CD4-positive, alpha-beta T cell (primary cell): ENCODE measurements at places on chromosomes 5 and 9.

GRCh38 chr5:74064225-74064624, 438.2 kb downstream of the ARHGEF28 start:
- no peaks in the 10 kb centered on the region for H3K27me3 ChIP-seq
- H3K27ac ChIP-seq = no peak overlapping the region
- H3K36me3 ChIP-seq = no peaks in the 10 kb centered on the region
- no peak for DNase-seq

DNA sequence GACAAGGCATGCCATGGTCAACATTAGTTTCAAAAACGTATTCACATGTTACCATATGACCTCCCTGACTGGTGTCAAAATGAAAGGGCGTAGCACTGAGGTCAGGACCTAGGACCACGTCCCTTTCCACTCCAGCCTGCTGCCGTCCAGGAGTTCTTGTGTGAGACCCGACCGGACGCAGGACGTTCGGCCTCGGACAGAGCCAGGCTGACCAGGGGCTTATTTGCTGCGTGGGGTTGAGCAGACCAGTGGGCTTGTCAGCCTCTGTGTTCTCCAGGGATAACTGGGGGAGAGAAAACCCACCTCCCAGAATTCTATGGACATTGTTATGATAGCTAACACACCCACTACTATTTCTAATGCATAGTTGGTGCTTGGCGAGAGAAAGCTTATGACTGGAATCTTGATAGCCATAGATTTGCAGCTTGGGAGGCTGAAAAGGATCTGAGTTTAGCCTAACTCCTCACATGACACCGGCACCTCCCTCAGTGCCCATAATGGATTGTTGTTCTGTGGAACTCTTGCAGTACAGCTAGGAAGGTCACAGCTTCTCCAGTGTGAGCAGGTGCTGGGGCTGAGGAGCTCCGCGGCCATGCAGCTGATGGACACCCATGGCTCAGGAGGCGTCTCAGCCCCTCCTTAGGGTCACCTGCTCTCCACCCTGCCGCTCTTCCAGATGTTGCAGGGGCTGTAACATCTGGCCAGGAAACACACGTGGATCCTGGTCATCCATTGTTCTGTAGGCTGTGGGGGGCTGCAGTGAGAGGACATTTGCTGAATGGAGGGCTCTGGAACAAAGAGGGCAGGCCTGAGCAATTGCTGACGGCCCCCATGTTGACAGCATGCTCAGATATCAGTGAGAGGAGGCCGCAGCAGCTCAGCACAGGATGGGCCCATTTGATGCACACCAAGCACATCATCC, 368.4 kb downstream of the IRX2 start:
- no peak for DNase-seq
- no peaks in the 10 kb centered on the region for H3K27me3 ChIP-seq
- no peak overlapping the region for H3K4me3 ChIP-seq
- H3K36me3 ChIP-seq = no peaks in the 10 kb centered on the region

DNA sequence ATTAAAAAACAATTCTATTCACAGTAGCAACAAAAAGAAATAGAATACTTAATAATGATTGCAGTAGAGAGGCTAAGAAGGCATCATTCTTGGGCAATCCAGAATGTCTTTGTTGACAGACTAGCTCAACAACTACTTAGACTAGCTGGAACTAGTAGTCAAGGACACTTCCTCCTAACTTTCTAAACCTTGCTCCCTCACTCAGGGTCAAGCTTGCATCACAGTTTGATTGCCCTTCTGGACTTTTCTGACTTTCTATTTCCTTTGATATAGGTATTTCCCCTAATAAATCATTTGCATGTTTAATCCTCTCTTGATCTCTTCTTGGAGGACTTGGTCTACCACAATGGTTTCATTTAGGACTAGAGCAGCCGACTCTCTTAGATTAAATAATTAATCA, 1107.9 kb downstream of the PTPRD start:
- DNase-seq = no peak
- H3K36me3 ChIP-seq = no peaks in the 10 kb centered on the region
- H3K4me1 ChIP-seq = no peaks in the 10 kb centered on the region
- no peaks in the 10 kb centered on the region for H3K27me3 ChIP-seq
- no peak overlapping the region for H3K27ac ChIP-seq

DNA sequence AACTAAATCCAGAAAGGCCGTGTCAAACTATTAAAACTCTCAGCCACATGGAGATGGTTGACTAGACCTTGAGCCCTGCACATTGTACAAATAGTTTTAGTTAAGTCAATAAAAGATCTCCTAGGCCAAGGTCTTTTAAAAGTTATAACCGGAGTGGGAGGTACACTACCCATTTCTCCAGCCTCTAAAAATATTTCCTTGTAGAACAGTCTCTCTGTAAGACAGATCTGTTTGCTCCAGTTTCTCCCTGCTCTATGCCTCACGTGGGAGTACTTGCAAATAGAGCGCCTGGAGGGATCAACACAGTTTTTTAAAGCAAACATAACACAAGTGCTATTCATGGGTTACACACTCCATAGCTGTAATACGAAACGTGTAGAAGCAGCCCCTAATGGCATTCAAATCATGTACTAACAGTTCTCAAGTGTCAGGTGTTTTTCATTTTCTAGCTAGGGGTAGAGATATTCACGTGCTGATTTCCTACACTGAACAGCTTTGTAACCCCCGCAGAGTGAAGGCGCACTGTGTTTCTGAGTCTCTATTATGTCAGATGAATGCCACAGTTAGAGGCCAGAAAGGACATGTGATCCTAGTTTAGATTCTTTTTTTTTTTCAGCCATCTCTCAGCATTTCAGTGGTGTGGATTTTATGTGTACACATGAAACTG, 703.4 kb upstream of the GRAMD2B start:
- H3K36me3 ChIP-seq = no peaks in the 10 kb centered on the region
- no peak overlapping the region for H3K4me3 ChIP-seq
- no peak for DNase-seq
- no peak overlapping the region for H3K27ac ChIP-seq
- H3K4me1 ChIP-seq = no peaks in the 10 kb centered on the region

DNA sequence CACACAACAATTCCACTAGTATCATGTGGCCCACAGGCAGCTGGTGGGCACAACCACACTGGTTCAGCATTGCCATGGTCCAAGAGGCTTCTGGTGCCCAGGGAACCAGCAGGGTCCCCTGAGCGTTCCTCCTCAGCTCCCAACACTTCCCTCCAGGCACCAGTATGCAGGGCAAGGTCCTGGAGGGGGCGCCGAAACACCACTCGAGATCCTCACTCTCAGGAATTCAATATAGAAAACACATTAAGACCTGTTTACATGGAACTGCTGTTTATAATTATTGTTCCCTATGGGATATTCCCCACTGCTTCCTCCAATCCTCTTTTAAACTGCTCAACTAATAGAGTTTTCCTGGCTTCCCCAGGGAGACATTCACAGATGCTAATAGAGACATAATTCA, 91.9 kb upstream of the GABRP start:
- no peak for DNase-seq
- no peak overlapping the region for H3K27ac ChIP-seq
- no peak overlapping the region for H3K4me3 ChIP-seq
- no peaks in the 10 kb centered on the region for H3K4me1 ChIP-seq
- H3K27me3 ChIP-seq = peaks cover 25% of the 10 kb centered on the region

DNA sequence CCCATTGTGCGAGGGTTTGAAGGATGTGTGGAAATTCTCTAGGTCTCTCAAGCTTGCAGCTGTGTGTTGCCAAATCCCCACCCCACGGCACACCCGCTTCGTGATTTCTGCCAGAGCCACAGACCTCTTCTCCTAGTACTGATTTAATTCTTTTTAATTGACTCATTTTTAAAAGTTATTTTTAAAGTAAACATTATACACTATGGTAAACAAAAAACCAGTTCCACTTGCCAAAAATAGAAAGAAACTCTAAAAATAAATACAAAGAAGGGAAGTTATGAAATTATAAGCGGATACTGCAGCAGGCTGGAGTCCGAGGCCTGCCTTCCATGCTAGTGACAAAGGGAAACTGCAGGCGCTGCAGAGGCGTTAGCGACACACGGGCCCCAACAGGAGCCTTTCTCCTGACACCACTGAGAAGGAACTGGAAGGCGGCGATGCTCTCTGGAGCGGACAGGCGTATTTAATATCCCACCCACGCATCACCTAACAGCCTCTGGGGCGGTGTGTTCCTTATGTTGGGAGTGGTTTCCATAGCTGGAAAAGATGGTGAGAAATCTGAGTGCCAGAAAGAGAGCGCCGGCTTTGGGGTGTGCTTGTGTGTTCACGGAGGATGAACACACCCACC, 122.5 kb downstream of the COL23A1 start:
- no peaks in the 10 kb centered on the region for H3K4me1 ChIP-seq
- no peaks in the 10 kb centered on the region for H3K36me3 ChIP-seq
- H3K4me3 ChIP-seq = no peak overlapping the region
- no peaks in the 10 kb centered on the region for H3K27me3 ChIP-seq

DNA sequence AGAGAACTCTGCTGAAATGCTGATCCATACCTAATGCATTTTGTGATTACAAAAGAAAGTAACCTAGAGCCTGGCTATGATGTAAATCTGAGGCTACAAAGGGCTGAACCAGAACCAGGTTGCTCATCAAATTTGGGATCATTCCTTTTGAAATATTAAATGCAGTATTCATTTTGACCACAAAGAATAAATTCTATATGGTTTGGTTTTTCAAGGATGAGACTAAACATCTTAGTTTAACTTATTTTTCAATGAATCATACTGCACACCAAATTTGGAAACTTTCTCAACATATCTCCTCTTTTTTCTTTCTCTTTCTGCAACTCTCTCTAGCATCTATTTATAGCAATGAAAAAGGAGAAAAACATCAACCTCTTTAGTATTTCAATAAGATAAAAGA, 46.5 kb downstream of the CEMIP2 start:
- no peaks in the 10 kb centered on the region for H3K27me3 ChIP-seq
- no peaks in the 10 kb centered on the region for H3K4me1 ChIP-seq
- H3K36me3 ChIP-seq = peaks cover 73% of the 10 kb centered on the region
- no peak overlapping the region for H3K27ac ChIP-seq
- DNase-seq = no peak

DNA sequence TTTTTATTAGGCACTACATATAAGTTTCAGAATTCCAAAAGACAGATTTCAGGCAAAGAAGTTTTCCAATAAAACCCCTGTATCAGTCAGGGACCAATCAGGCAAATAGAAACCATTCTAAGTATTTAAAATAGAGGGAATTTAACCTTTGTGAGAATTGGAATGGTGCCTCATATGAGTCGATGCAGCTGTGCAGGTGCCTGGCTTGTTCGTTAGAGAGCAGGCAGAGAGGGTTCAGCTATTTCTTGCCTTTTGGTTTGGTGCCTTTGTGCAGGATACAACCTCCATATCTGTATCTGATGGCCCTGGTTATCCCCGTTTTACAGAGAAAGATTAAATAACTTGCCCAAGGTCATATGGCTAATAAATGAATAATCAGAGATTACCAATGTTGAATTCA, 6.0 kb upstream of the DDX4 start:
- no peaks in the 10 kb centered on the region for H3K4me1 ChIP-seq
- H3K27me3 ChIP-seq = no peaks in the 10 kb centered on the region
- no peak for DNase-seq
- no peak overlapping the region for H3K27ac ChIP-seq
- no peak overlapping the region for H3K4me3 ChIP-seq
- no peaks in the 10 kb centered on the region for H3K36me3 ChIP-seq

DNA sequence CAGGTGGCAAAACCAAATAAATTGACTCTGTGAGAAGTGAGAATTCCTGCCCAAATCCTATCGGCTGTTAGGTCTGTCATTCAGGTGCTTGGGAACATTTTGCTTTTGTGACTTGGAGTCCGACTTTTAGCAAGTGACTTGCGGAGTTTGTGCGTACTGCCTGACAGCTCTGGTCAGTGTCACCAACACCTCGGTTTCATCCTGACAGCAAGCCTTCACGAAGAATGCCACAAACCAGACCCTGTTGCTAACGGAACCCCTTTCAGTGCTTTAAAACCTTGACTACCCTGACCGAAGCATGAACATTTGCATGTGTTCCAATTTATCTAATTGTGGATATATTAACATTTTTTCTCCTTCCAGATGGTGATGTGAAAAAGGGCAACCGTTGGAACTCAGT, 26.5 kb downstream of the LIX1 start:
- DNase-seq = no peak
- no peak overlapping the region for H3K27ac ChIP-seq
- no peaks in the 10 kb centered on the region for H3K27me3 ChIP-seq
- no peak overlapping the region for H3K4me3 ChIP-seq

DNA sequence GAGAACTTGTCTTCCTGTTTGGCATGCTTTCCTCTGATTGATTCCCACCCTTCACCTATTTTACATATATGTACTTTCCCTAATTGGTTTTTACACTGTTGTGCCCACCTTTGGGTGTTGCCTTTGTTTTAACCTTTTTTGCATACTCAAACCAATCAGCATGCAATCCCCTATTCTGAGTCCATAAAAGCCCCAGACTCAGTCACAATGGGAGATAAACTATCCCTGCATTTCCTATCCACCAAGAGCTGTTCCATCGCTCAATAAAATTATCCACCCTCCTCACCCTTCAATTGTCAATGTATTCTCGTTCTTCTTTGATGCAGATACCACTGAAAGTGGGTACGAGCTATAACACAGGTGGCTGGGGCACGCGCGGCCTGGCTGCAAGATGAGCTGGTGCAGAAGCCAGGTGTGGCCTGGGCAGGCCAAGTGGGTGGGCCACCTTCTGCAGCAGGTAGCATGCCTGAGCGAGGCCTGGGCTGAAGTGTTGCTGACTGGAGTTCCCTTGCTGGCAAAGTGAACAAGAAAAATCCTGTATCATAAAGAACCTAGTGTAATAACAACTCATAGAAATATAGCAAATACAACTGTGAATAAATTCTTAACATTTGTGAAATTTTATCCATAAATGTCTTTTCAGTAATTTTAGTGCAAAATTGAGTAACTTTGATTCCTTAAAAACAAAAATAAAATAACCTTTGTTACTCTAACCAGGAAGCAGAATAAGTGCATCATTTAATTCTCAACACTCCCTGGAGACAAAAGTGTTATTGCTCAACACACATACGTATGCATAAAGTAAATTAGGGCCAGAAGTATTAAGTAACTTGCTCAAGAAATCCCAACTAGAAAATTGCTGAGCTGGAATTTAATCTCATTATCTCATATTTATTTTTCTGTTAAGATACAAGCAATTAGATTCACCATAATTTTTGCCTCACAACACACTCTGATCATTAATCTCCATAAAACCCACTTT, 685.3 kb upstream of the EDIL3 start:
- H3K36me3 ChIP-seq = no peaks in the 10 kb centered on the region
- H3K27me3 ChIP-seq = no peaks in the 10 kb centered on the region
- no peak overlapping the region for H3K4me3 ChIP-seq
- H3K4me1 ChIP-seq = no peaks in the 10 kb centered on the region
- no peak overlapping the region for H3K27ac ChIP-seq
- DNase-seq = no peak

- H3K4me1 ChIP-seq = no peaks in the 10 kb centered on the region
- no peak overlapping the region for H3K27ac ChIP-seq
- no peak overlapping the region for H3K4me3 ChIP-seq
- no peaks in the 10 kb centered on the region for H3K27me3 ChIP-seq
- H3K36me3 ChIP-seq = no peaks in the 10 kb centered on the region
Measured at GRCh38 chr5:42855811-42856210, 44.1 kb upstream of the SELENOP start.

- no peak for DNase-seq
- H3K4me3 ChIP-seq = no peak overlapping the region
- no peak overlapping the region for H3K27ac ChIP-seq
Measured at GRCh38 chr5:2259494-2260107, 376.9 kb upstream of the IRX4 start.

- no peak for DNase-seq
- H3K27ac ChIP-seq = no peak overlapping the region
- H3K4me3 ChIP-seq = no peak overlapping the region
Measured at GRCh38 chr5:390623-391491, 52.1 kb upstream of the EXOC3 start.
